ENCODE measurements at places on chromosomes 3 and 15. TPM values are rescaled to one million over a fixed set of nuclear protein-coding genes. Genes with fewer than 3 reads are reported as not detected.

TRPM1 gene
- total RNA-seq: not detected

SLC25A36 gene
- 69.5 TPM for total RNA-seq

SEC22C gene
- 45.9 TPM for total RNA-seq

IL16 gene
- 1.0 TPM for total RNA-seq

ADAM10 gene
- 176 TPM for total RNA-seq

VWA5B2 gene
- total RNA-seq: 0.28 TPM

TMEM42 gene
- total RNA-seq: 12.7 TPM

LDHAL6B gene
- not detected for total RNA-seq

RASGRP1 gene
- 0.51 TPM for total RNA-seq

MAN2C1 gene
- 127 TPM for total RNA-seq

CATSPER2 gene
- total RNA-seq: 3.5 TPM

PPP1R14D gene
- total RNA-seq: 0.64 TPM

APOD gene
- not detected for total RNA-seq

PCOLCE2 gene
- total RNA-seq: 14.6 TPM

CHRD gene
- 1.4 TPM for total RNA-seq

RTP1 gene
- not detected for total RNA-seq

SH3BP5 gene
- total RNA-seq: 12.0 TPM

MUSTN1 gene
- total RNA-seq: 0.49 TPM

EOGT gene
- 29.1 TPM for total RNA-seq

ITPKA gene
- 6.3 TPM for total RNA-seq
